ENCODE measurements at places on chromosomes 2 and 18.

- DNase-seq: peak; percentile 79
- H3K27ac ChIP-seq: no peak overlapping the region
- H3K36me3 ChIP-seq: no peaks in the 10 kb centered on the region
- peak overlapping the region; percentile 93 for H3K4me3 ChIP-seq
- H3K27me3 ChIP-seq: no peaks in the 10 kb centered on the region
Measured at GRCh38 chr2:134118279-134119116, 135.4 kb upstream of the MGAT5 start.

DNA sequence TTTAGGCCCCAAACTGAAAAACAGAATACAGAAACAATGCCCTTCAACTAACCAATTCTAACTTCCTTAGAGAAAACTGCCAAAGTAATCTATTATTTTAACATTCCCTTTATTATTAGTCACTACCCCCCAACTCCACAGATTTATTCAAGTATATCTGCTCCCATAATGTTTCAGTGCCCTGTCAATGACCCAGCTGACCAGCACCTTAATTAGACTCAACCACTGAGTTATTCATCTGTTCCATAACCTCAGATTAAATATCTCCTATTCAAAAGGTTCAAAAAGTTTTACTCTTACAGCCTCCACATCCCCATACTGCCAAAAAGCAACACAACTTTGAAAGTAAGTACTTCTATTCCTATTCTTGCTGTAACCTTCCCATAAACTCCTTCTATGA, 202.4 kb downstream of the EXOC6B start:
- no peaks in the 10 kb centered on the region for H3K36me3 ChIP-seq
- H3K4me1 ChIP-seq: no peaks in the 10 kb centered on the region
- no peak overlapping the region for H3K4me3 ChIP-seq
- no peaks in the 10 kb centered on the region for H3K27me3 ChIP-seq
- no peak overlapping the region for H3K27ac ChIP-seq

DNA sequence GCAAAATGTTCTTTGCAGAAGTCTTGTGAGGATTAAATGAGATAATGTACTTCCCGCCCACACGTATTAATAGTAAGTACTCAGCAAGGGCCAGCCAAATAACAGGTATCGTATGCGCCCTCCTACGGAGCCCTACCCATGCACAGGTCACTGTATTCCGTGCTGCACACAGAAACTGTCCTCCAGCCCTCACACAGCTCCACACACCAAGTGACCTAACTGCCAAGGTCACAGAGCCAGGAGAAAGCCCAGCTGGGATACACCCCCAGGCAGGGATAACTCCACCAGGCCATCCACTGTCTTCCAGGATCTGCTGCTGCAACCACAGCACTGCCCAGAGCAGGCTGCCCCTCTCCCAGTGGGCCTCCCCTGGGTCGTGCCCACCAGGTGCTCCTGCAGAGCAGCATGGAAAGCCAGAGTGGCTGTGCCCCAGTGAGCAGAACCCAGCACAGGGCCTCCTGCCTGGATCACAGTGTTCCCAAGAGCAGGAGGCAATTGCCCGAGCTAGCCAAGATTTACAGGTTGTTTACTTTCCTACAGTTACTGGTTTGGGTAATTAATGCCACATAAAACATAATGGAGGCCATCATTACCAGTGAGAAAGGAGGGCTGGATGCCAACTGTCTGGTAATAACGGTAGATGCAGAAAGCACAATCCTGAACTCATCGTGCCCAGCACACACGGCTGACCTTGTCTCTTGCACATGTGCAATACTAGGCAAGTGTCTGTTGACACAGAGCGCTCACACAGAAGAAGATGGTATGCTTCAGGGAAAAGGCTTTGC, 24.4 kb downstream of the TFCP2L1 start:
- H3K36me3 ChIP-seq: no peaks in the 10 kb centered on the region
- no peak overlapping the region for H3K27ac ChIP-seq
- no peaks in the 10 kb centered on the region for H3K4me1 ChIP-seq

- H3K27me3 ChIP-seq: no peaks in the 10 kb centered on the region
- no peak for DNase-seq
- no peaks in the 10 kb centered on the region for H3K4me1 ChIP-seq
- no peak overlapping the region for H3K4me3 ChIP-seq
- H3K27ac ChIP-seq: no peak overlapping the region
Measured at GRCh38 chr2:171595896-171596295, 73.6 kb downstream of the CYBRD1 start.

DNA sequence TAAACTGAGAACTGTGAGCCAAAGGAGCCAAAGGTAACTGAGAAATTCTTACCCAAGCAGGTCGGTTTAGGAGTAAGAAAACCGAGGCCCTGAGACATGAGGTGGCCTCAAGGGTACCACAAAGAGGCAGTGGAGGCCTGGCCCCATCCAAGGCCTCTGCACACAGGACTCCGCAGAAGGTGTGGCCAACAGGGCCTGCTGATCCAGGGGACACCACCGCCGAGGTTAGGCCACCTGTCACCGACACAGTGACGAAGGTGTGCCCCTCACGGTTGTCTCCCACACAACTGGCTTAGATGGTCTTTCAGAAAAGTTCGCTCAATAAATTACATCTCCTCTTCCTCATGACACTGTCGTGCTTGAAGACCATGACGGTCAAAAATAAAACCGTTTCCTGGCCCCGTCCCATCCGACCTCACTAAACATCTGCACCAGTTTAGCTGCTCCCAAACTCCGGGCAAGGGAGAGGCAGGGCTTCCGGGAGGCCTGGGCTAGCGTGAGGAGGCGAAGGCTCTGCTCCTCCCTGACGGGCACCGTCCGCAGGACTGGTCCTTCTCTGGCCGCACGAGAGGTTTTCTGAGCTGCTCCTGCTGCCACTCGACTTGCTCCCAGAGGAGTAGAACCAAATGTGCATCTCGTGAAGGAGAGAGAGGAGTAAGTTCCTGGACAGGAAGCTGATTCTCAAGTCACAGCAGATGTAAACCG, 442.0 kb downstream of the EIPR1 start:
- no peaks in the 10 kb centered on the region for H3K27me3 ChIP-seq
- H3K27ac ChIP-seq: no peak overlapping the region
- DNase-seq: no peak
- H3K36me3 ChIP-seq: no peaks in the 10 kb centered on the region
- no peak overlapping the region for H3K4me3 ChIP-seq

DNA sequence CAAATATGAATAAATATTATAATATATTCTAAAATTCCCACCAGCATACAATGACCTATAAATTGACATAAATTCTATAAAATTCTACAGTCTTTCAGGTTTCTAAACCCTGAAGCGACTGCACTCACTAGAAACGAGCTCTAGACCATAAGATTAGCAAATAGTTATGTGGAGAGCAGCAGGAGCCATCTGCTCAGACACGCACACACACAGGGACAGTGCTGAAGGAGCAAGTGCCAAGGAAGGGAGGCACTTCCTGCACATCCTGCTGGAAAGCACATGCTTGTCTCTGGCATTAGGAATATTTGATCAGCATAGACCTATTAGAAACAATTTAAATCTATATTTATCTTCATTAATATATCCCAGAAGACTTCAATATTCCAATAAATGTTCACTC, 713.9 kb upstream of the CDH2 start:
- H3K4me1 ChIP-seq: no peaks in the 10 kb centered on the region
- H3K27ac ChIP-seq: no peak overlapping the region
- H3K27me3 ChIP-seq: no peaks in the 10 kb centered on the region
- no peak overlapping the region for H3K4me3 ChIP-seq
- no peak for DNase-seq

GRCh38 chr2:58731488-58731869, 490.4 kb upstream of the FANCL start:
- no peak for DNase-seq
- no peak overlapping the region for H3K4me3 ChIP-seq
- no peaks in the 10 kb centered on the region for H3K36me3 ChIP-seq
- no peaks in the 10 kb centered on the region for H3K4me1 ChIP-seq

- H3K27me3 ChIP-seq: no peaks in the 10 kb centered on the region
- DNase-seq: no peak
- no peaks in the 10 kb centered on the region for H3K36me3 ChIP-seq
- H3K4me1 ChIP-seq: no peaks in the 10 kb centered on the region
Measured at GRCh38 chr18:75307530-75307929, 96.9 kb downstream of the TSHZ1 start.

DNA sequence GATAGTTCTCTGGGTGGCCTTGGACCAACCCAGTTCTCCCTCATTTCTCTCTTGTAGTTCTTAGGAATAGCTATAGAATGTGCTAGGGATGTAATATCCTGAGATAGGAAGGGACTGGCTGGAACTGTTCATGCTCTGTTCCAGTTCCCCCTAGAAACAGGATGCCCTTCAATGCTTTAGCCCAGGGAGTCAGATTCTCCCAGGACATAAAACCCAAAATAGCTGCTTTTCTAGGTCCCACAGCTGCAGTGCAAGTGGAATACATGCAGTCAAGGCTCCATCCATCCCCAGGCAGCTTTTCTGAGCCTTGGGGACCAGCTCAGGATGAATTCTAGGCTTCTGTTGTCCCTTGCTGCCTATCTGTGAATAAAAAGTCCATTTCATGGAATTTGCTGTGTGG, 257.3 kb upstream of the CTAGE1 start:
- no peaks in the 10 kb centered on the region for H3K4me1 ChIP-seq
- H3K36me3 ChIP-seq: no peaks in the 10 kb centered on the region
- no peak for DNase-seq
- H3K27ac ChIP-seq: no peak overlapping the region
- no peak overlapping the region for H3K4me3 ChIP-seq

GRCh38 chr2:190301032-190301431, 18.6 kb downstream of the HIBCH start:
- H3K27ac ChIP-seq: no peak overlapping the region
- peaks cover 7% of the 10 kb centered on the region for H3K36me3 ChIP-seq
- H3K4me1 ChIP-seq: no peaks in the 10 kb centered on the region
- no peak overlapping the region for H3K4me3 ChIP-seq
- no peak for DNase-seq
- no peaks in the 10 kb centered on the region for H3K27me3 ChIP-seq

DNA sequence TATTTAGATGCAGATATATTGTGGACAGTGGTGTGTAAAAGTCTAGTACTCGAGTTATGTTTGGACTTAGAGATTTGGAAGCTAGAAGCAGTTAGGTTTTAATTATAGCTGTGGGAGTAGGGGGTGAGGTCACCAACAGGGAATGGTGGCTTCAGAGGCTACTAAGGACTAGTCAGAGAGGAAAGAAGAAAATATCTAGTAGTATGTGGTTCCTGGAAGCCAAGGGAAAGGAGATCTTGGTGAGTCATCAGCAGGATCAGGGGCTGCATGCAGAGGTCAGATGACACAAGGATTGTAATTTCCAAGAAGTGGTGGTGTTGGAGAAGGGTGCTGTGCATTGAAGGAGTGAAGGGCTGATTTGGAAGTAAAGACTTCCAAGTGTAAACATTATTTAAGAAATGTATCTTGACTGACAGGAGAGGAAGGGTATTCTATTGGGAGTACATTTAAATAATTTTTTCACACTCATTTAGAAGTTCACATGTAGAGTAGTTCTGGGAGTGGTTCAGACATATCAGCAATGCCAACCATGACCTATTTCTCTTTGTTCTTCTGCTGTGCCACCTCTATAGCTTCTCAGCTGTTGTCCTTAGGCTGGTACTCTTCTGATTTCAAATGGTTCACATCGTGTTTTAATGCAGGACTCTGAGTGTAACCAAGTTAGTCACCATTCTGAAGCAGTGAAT, 59.1 kb downstream of the ACSL3 start:
- no peak overlapping the region for H3K4me3 ChIP-seq
- no peaks in the 10 kb centered on the region for H3K27me3 ChIP-seq
- DNase-seq: no peak
- no peaks in the 10 kb centered on the region for H3K4me1 ChIP-seq
- no peak overlapping the region for H3K27ac ChIP-seq

DNA sequence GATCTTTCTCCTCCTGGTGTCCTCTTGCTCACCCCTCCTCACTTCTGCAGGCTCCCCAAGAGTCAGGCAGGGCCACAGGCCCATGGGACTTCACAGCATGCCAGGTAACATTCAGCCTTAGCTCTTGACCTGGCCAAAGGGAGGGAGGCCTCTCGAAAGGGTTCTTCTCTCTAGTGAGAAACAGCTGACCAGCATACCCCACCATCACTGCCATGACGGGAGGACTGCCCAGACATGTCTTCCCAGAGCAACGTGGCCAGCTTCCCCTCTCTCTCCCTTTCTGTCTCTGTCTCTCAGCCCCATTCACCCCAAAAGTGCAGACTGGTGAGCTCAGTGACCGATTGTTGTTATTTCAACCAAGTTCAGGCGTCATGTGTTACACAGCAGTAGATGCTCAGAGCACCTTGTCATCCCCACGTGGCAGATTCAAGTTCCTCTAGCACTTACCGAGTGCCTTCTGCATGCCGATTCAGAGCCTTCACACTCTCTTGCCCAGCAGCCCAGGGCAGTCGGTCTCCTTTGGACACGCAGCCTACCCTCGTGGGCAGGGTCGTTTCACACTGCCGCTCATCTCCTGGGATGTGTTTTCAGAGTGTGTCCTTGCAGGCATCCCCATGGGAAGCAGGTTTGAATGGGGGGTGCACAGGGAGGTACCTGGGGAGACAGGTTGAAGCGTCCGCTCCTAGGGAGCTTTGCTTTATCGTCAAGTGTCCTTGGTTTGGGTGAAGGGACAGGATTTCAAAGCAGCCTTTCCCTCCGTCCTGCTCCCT, 259.9 kb downstream of the NDUFA10 start:
- H3K4me1 ChIP-seq: no peaks in the 10 kb centered on the region
- DNase-seq: no peak
- H3K4me3 ChIP-seq: no peak overlapping the region
- H3K36me3 ChIP-seq: no peaks in the 10 kb centered on the region

- H3K4me1 ChIP-seq: no peaks in the 10 kb centered on the region
- no peaks in the 10 kb centered on the region for H3K36me3 ChIP-seq
- H3K27me3 ChIP-seq: no peaks in the 10 kb centered on the region
- H3K4me3 ChIP-seq: peak overlapping the region; percentile 22
- DNase-seq: no peak
- H3K27ac ChIP-seq: no peak overlapping the region
Measured at GRCh38 chr18:55588870-55589595, 1.0 kb upstream of the TCF4 start.

DNA sequence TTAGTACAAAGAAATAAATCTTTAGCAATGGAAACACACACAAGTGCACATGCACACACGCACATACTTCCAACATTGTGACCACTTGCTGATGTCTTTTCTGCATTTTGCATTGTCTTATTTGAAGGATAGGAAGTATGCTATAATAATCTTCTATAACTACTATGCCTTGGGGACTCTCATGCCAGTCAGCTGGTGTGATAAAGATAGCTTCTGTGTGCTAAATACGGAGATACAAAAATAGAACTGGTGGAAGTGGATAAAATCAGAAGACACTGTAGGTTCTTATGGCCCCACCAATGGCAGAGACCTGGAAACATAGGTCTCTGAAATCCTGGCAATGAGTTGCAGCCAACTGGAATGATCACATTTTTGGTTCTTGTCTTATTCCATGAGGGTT, 31.5 kb upstream of the RASGRP3 start:
- no peak overlapping the region for H3K4me3 ChIP-seq
- H3K4me1 ChIP-seq: no peaks in the 10 kb centered on the region
- H3K36me3 ChIP-seq: no peaks in the 10 kb centered on the region
- H3K27me3 ChIP-seq: no peaks in the 10 kb centered on the region
- H3K27ac ChIP-seq: no peak overlapping the region

All from naive thymus-derived CD4-positive, alpha-beta T cell (primary cell).